ENCODE measurements at places on chromosomes 11 and 22. TPM values are rescaled to one million over a fixed set of nuclear protein-coding genes. Genes with fewer than 3 reads are reported as not detected.

Gene MRGPRX4
- total RNA-seq, result 0.55 TPM

Gene TCP11L1
- 37.7 TPM for total RNA-seq

Gene PACSIN3
- total RNA-seq, result 72.3 TPM

Gene GDPD4
- not detected for total RNA-seq

Gene PARVG
- total RNA-seq, result not detected

Gene ANGPTL5
- not detected for total RNA-seq

Gene YDJC
- 103 TPM for total RNA-seq

Gene SIAE
- 9.6 TPM for total RNA-seq

Gene ARHGAP8
- 15.6 TPM for total RNA-seq

Gene EXPH5
- total RNA-seq, result 5.4 TPM

Gene MFRP
- total RNA-seq, result not detected

Gene IGLL1
- not detected for total RNA-seq

Gene SLC43A1
- total RNA-seq, result 5.7 TPM

Gene DEUP1
- not detected for total RNA-seq

Gene SCGB1A1
- total RNA-seq, result not detected

Gene CD248
- total RNA-seq, result 0.47 TPM

Gene KMT5B
- total RNA-seq, result 12.5 TPM

Gene CREB3L1
- total RNA-seq, result 0.31 TPM

Gene SAMM50
- 51.6 TPM for total RNA-seq

Gene DBX1
- not detected for total RNA-seq

Gene CYB5R2
- 39.8 TPM for total RNA-seq

Gene PDE2A
- total RNA-seq, result 1.5 TPM

Gene GRM5
- not detected for total RNA-seq

Gene DYNC2H1
- 13.9 TPM for total RNA-seq

Gene SLC22A25
- not detected for total RNA-seq

Measured in hair follicular keratinocyte (primary cell).